ENCODE measurements at places on chromosomes 5 and 9.

- DNase-seq = no peak
Observed at GRCh38 chr5:9713356-9713755, 83.2 kb upstream of the TAS2R1 start.

- DNase-seq = peak; percentile 2
Observed at GRCh38 chr5:1654786-1655495, 131.2 kb upstream of the LPCAT1 start.

DNA sequence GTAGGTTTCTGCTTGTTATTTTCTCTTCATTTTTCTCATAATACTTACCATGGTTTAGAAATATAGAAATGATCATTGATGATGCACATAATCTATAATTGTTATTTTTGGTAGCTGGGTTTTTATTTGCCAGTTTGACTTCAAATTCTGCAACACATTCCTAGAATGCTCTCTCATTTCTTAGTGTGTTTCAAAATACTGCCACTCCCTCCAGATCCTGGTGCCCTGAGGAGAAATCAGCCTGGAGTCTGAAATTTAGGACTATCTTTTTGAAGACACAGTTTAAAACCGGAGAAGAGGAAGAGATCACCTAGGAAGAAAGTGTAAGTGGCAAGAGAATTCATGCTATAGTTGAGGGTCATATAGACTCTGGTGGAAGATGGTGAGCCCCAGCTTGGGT lies 57.5 kb downstream of the TAF11L14 start:
- DNase-seq = no peak

DNA sequence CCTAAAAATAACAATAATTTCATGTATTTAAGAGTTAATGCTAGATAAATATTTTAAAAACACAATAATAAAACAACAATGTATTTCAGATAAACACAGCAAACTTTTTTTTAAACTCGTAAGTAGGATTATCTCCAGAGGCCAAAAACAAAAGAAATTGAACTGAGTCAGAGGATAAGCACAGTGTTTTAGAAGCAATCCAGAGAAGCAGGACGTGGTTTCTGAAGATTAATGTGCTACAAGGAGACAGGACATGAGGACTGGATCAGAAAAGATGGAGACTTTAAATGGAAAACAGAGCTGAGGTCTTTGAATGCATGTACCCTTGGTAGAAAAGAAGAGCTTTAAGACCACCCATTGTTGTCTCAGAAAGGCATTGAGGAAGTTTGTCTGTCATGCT lies 491.2 kb upstream of the TLE4 start:
- DNase-seq = no peak

GRCh38 chr9:22026696-22027095 lies 17.6 kb upstream of the CDKN2B start:
- DNase-seq = no peak

DNA sequence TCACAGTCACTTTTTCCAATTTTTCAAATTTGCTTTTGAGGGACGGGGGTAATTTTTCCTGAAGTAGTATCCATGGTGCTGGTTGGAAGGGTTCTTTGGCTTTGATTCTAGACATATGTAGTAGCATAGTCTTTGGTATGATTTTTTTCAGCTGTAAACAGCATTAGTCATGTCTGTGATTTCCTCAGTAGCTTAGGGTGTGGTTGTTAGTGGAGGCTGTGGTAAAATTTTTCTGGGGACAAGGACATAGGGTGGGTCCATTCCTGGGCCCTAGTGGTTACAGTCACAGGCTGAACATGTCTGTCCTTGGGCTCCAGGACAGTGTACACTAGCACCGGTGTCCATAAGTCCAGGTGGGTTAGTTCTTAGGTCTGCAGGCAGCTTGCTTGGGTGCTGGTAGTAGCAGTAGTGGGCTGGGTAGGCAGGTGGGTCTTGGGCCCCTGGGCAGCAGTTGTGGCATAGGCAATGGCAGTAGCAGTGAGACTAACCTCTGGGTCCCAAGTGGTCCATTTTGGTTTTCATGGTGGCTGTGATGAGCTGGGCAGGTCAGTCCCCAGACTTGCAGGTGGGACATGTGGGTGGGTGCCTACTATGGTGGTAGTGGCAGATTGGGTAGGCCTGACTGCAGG lies 100.0 kb upstream of the CXCL14 start:
- DNase-seq = no peak

- DNase-seq = no peak
Observed at GRCh38 chr5:59034498-59035186, 451.8 kb downstream of the RAB3C start.

DNA sequence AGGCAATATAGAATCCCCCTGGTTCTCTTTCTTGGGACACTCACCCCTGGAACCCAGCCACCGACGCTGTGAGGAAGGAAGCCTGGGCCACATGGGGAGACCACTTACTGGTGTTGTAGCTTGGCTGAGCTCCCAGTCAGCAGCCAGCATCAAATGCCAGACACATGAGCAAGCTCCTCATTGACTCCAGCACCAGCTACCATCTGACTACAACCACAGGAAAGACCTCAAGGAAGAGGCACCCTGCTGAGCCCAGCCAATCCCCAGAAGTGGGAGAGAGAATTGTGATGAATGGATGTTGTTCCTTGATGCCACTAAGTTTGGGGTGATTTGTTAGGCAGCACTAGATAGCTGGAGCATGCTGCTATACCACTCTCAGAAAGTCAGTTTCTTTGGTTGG lies 36.0 kb downstream of the BNIP1 start:
- no peak for DNase-seq

DNA sequence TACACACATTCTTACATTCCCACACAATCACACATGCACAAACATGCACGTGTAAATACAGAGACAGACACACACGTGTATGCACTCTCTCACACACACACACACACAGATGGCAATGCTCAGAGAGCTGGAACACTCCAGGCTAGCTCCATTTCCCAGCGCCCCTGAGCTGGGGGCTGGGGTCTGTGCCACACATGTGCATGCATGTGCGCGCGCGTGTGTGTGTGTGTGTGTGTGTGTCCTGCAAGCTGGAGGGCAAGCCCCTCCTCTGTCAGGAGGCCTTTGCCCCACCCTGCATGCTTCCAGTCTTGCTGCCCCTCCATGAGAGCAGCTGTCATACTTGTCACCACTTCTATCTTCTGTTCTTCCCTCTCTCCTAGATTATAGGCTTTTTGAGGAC lies 16.6 kb upstream of the S1PR3 start:
- DNase-seq = no peak

- DNase-seq = no peak
Observed at GRCh38 chr5:16909464-16909863, 26.6 kb downstream of the MYO10 start.

DNA sequence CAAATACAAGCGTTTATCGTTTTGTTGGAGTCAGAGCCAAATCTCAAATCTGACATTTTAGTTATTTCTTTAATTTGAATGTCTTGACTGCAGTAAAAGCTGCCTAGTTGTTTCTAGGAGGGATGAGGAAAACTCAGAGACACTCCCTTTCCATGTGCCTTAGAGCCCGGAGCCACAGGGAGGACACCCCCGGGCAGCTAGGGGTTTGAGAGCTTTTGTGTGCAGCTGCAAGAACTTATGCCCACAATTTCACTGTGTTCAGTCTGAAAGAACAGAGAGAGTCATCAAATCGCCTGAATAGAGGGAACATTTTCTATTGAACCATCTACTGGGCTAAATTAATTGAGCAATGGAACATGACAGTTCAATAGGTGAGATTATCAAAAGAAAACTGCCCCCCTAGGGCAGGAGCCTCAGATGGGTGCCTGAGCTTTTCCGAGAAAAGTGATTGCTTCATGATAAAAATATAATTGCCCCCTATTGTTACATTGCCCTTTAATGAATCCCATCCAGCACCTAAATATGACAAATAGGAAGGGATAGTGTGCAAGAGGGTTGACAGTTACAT lies 709.3 kb upstream of the RGMB start:
- DNase-seq = no peak

DNA sequence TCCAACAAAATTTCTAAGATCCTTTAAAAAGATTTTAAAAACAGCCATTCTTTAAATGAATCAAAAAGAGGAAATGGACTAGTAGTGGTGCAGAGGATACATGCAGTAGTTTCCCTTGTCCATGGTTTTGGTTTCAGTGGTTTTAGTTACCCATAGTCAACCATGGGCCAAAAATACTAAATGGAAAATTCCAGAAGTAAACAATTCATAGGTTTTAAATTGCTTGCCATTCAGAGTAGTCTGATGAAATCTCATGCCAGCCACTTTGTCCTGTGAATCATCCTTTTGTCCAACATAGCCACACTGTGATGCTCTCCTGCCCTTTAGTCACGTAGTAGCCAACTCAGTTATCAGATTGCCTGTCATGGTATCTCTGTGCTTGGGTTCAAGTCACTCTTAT lies 286.1 kb downstream of the ANXA1 start:
- no peak for DNase-seq

GRCh38 chr9:91486699-91487497 lies 63.3 kb upstream of the NFIL3 start:
- no peak for DNase-seq

DNA sequence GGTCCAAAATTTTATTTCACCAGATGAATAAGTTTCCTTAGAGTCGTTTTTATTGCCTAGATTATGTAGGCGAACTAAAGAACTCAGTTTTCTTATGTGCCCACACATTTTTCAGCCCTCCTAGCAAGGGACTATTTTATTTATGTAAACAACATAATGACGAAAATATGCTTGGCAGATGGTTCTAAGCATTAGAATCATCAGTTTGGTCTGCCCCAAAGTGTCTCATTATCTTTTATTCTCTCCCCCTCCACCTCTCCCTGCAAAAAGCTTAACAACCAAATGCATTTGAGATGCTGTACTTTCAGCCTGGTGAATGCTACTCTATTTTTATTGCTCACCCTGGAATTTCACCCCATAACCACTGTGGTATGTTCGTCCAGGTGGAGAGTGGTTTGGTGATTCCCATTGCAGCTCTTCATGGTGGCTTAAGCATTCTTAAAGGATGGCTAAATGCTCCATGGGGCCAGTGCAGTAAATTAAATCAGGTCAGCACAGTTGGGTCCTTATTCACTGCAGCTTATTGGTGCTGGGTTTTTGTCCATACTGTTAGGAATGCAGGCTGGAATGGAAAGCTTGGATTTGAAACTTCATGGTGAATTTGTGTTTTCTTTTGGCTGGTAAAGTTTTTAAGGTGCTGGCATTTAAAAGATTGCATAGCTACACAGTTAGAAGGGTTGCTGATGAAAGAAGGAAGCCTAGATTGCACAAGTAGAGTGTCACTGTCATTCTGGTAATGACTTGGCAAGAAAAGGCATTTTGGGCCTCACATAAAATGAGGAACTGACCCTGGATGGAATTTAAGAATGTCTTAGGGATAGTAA lies 39.2 kb downstream of the TLE4 start:
- no peak for DNase-seq

DNA sequence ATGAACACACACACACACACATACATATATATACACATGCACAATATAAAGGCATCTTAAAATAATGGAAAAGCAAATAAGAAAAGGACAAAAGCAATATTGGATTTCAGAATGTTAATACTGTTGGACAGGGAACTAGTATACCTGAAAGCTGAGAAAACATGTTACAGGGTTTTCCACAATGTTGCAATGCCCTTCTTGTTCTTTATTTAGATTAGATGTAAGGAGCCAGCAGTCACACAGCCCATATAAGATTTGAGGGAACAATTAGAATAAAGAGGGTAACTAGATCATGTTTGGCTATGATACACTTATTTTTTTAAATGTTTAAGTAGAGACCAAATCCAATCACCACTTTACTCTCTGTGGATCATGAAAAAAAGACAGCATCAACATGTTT lies 61.7 kb downstream of the SH3TC2 start:
- no peak for DNase-seq

- DNase-seq = no peak
Observed at GRCh38 chr5:176891331-176891958, 7.7 kb downstream of the HK3 start.

GRCh38 chr9:136721339-136722092 lies 9.1 kb downstream of the DIPK1B start:
- DNase-seq = no peak

Measured in stimulated activated naive CD8-positive, alpha-beta T cell treated with anti-CD3 and anti-CD28 coated beads, Interleukin-15, Interleukin-2, amounts not matched to agents 100 U/mL and 50 U/mL, for 24 hours (primary cell).